EH (cell line): ENCODE measurements at places on chromosomes 11 and 22.

DNA sequence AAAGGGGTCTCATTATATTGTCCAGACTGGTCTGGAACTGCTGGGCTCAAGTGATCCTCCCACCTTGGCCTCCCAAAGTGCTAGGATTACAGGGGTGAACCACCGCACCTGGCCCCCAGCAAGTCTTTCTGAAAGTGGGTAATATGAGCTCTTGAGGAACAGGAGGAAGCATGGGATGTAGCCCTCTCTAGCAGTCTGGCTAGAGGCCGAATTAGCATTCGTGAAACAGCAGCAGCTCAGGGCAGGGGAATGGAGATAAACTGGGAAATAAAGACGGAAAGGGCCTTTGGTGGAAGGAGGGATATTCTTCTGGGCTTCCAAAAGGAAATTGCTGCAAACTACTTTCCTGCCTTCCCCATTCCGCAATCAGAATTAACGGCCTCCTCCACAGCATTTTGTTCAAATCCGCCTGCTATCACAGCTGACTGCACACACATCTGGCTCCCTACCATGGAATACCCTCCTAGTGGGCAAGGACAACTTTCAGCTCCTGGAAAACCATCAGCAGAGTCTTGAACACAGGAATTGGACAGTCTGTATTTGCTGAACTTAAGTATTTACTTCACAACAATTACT lies 44.3 kb downstream of the MICAL3 start:
- DNase-seq: no peak

- DNase-seq: peak; percentile 53
Measured at GRCh38 chr11:96207459-96208449, 135.2 kb downstream of the MAML2 start.

DNA sequence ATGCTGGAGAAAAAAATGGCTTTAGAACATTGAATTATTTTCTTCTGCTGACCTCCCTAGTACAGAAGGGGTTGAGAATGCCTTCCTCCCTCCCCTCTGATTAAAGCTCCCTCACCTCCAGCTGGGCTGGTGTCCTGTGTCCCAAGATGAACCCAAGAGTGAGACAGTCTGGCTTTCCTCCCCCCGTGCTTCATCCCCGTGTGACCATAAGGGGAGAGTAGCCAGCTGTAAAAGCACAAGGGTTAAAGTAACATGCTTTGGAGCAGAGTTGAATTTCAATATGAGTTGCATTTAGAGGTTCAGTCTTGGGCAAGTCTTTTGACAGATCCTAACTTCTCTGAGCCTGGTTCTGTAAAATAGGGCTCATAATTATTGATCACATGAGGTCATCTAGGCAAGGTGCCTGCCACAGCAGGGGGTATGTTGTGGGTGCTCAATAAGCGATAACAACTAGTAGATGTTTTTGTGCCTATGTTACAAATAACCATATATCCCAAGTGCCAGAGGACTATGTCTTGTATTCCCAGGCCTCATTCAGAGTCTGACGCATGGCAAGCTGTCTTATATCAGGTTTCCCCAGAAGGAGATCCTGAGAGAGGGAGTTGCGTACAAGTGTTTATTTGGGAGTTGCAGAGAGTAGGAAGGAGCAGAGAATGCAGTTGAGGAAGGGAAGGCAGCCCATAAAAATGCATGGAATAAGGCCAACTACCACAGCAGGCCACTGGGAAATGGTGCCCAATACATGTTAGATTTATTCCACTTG lies 4.1 kb downstream of the PRG2 start:
- DNase-seq: no peak

- no peak for DNase-seq
Measured at GRCh38 chr11:99268886-99269285, 248.1 kb downstream of the CNTN5 start.

- DNase-seq: no peak
Measured at GRCh38 chr11:59191890-59192289, 20.0 kb downstream of the DTX4 start.

GRCh38 chr22:26709617-26710390 lies 52.4 kb downstream of the MIAT start:
- peak; percentile 83 for DNase-seq

DNA sequence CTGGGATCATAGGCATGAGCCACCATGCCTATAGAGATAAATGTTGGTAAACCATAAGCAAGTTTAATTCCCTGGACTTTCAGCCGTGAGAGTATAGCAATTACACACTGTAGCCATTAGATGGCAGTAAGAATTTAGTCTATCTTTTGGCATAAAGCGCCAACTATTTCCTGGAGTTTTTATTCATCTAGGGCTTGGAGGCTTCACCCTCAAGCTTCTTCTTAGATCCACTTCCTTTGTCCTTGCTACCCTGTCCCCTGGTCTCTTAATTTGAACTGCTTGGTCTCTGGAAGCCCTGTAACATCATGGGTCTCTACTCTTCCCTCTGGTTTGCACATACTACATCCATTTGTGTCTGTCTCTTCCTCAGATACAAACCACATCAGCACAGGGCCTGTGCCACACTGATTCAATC lies 38.2 kb downstream of the OR10A6 start:
- DNase-seq: peak; percentile 76

- DNase-seq: no peak
Measured at GRCh38 chr22:17789379-17790200, 15.3 kb upstream of the BID start.

DNA sequence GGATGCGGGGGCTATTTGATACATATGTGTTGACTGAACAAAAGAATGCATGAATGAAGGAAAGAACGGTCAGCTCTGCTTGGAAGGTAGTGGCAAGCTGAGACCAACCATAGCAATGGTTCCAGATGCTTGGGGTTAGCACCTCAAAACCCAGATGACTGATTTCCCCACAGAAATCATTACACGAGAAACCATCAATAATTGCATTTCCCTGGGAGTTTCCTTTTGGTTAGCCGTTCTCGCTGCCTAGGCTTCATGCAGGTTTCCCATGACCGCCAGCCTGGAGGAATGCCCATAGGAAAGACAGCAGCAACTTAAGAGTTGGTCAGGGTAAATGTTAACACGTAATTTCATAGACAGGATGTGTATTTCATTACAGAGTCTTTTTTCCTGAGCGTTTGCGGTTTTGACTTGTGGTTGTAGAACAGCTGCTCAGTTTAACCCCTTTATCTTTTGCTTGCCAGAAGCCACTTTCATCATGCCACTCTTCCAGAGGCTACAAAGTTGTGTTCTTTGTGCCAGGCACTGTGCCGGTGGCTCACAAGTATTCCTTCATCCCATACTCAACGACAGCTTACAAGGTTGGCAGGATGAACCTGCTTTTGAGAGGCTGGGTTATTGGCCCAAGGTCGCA lies 2.8 kb downstream of the IL17RA start:
- peak; percentile 78 for DNase-seq

- no peak for DNase-seq
Measured at GRCh38 chr22:22949953-22950352, 62.3 kb downstream of the IGLL5 start.

- DNase-seq: no peak
Measured at GRCh38 chr11:126754591-126755426, 245.8 kb downstream of the KIRREL3 start.

DNA sequence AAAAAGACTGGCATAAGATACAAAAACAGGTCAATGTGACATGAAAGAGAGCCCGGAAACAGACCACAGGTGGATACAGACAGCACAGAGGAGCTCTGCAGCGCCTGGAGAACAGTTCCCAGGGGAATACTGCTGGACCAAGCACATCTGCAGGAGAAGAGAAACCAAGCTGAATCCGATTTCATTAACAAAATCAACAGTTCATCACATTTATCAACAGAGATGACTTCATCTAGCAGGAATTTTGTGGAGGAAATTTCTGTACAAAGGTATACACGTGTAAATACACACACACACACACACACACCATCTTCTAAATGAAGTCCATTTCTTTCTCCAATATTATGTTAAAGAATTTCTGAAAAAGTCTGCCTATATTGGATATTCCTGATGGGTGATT lies 17.1 kb downstream of the YPEL1 start:
- DNase-seq: no peak

DNA sequence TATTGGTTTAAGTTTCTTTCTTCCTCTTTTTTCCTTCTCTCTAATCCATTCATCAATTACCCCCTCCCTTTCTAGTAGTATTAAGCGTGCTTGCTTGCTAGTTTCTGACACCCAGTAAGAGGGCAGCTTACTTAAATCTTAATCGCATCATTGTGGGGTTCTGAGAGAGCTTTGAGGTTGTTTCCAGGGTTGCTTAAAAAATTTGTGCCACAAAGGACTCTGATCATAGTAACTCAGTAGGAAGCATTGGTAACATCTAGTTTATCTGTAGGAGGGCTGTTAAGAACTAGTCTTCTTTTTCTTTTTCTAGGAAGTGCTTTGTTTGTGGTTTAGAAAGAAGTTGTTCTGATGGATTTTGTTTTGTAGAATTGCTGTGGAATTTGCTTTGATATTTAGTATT lies 45.3 kb downstream of the TMEM135 start:
- no peak for DNase-seq

GRCh38 chr11:86182976-86183584 lies 61.5 kb upstream of the EED start:
- DNase-seq: peak; percentile 52

- DNase-seq: peak; percentile 87
Measured at GRCh38 chr11:2929531-2929949, 320 bp upstream of the PHLDA2 start.

DNA sequence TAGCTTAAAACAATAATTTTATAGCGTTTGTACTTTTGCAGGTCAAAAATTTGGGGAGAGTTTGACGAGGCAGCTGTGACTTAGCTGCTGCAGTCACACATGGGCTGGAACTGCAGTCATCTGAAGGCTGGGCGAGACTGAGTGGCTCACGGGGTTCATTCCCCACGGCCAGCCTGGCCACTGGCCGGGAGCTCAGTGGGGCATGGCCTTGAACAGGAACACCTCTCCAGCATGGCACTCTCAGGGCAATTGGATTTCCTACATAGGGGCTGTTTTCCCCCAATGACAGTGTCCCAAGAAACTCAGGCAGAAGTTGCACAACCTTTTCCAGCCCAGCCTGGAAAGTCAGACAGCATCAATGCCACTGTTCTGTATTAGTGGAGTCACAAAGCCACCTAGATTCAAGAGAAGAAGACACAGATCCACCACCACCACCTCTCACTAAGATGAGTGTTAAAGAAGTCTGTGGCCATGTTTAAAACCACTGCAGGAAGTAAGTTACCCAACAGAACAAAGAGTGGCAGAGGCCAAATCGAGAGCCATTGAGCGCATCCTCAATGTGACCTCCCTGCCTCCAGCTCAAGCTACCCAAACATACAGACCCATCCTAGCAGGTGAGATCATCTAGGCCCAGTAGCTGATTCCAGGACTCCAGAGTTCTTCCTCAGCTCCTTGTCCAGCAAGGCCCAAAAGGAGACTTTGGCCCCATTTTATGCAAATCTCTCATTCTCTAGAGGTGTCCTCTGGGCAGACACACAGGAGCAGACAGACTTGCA lies 618.7 kb upstream of the CADM1 start:
- DNase-seq: no peak

GRCh38 chr11:130819625-130820024 lies 96.7 kb downstream of the SNX19 start:
- peak; percentile 68 for DNase-seq

DNA sequence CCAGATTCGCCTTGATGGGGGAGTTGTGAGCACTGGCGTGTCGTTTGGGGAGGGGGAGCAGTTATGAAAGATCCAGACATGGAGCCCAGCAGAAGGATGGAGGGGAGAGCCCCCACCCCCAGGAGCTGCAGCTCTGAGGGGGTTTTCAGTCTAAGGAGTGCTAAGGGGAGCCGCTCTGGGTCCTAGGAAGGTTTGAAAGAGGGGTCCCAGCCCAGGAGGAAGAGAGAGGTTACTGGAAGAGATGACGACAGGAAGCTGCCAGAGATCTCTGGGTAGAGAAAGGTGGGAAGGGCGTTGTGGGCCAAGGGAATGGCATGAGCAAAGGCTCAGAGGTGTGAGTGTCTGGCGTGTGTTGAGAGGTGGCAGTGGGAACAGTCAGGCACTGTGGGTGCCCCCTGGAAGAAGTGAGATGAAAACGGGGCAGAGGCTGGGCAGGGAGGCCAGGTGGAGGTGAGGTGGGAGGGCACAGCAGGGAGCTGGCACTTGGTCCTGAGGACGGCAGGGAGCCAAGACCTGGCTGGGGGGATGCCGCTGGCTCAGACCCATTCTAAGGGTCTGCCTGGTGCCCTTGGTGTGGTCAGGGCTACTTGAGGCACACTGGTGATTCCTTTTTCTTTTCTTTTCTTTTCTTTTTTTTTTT lies 1.8 kb downstream of the MGAT3 start:
- no peak for DNase-seq

GRCh38 chr11:695538-696248 lies at the start of gene TMEM80:
TSS of gene TMEM80 (plus strand) at chr11:695816. CDS start at chr11:695828, 12 bp downstream.
- peak; percentile 98 for DNase-seq

DNA sequence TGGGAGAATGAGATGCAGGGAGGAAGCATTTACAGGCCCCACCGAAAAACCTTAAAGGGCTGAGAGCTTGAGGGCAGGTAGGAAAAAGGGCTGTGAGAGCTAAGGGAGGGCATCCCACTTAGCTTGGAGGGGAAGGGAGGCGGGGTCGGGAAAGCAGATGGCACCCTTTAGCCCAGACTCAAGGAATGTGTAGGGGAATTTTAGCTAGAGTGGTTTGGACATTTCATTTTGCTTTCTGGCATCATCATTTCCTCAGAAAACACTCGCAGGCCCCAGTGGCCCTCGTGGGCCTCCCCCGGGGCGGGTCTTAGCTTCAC lies 846 bp upstream of the STIM1 start:
- no peak for DNase-seq

GRCh38 chr22:36387709-36387958 lies 133 bp downstream of the MYH9 start:
- DNase-seq: peak; percentile 44

GRCh38 chr11:130103296-130103814 lies 33.7 kb downstream of the APLP2 start:
- DNase-seq: peak; percentile 99

DNA sequence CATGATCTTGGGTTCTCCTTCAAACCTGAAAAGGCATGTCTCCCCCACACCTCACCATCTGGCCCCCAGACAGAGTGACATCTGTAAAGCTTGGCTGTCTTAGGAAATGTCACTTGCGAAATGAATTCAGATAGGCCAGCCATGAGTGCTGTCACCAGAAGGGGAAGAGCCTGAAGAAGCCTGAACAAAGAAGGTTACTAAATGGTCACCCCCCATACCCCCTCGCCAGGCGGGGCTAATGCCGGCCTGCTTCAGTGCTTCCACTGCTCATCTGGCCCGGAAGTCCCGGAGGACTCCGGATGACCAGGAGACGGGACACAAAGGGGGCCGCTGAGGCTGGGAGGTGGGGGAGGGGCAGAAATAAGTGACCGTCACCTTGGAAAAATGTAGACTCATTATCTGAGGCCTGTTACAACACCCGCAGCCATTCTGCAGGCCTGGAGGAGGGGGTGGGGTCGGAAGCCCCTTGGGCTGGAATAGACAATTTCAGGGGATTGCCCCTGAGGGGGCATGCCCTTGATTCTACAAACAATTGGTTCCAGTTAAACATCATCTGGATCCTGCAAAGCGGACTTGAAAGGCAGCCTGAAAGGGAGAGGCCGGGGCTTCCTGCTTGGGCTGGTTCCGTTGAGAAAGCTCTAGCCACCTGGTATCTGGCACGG lies 43.2 kb downstream of the NAT10 start:
- DNase-seq: no peak

GRCh38 chr11:118870396-118871343 lies 13.0 kb upstream of the CXCR5 start:
- DNase-seq: peak; percentile 51
